ENCODE measurements at places on chromosomes 3 and 15.

- no peak for DNase-seq
These were observed 71.7 kb upstream of the ABHD2 start for GRCh38 chr15:89016549-89017041.

- no peak for DNase-seq
These were observed 4.3 kb downstream of the RNU6-1 start for GRCh38 chr15:67835297-67836133.

- no peak for DNase-seq
These were observed 32.2 kb upstream of the ACP3 start for GRCh38 chr3:132284781-132285619.

DNA sequence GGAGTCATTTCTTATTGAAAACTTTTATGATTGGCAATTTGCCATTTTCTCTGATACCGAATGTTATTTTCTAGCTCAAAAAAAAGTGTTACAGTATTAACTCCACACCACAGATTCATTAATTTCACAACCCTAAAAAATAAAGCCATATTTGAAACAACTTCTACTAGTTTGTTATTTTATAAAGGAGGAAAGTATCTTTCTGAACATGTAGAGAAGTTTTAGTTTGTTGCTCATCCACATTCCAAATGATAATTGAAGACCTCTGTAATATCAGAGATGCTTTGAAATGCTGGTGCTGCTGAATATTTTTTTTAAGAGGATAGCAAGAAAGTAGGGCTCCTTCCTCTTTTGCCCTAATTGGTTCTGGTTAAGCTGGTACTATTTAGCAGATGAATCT, 1.9 kb downstream of the VGLL3 start:
- no peak for DNase-seq

- no peak for DNase-seq
These were observed 26.2 kb downstream of the PCSK6 start for GRCh38 chr15:101463270-101463669.

Measured in activated T-helper 1 cell treated with anti-CD3 and anti-CD28 coated beads, Interleukin-12 subunit alpha, Interleukin-12 subunit beta, Interleukin-2, Interleukin-4 antibody, amounts not matched to agents 30 ng/mL and 10 ng/mL and 1 ng/mL, durations not matched to agents 14 hours and 24 hours and 36 hours (primary cell).